ENCODE measurements at places on chromosomes 11 and 22. TPM values are rescaled to one million over a fixed set of nuclear protein-coding genes. Genes with fewer than 3 reads are reported as not detected.

DNA sequence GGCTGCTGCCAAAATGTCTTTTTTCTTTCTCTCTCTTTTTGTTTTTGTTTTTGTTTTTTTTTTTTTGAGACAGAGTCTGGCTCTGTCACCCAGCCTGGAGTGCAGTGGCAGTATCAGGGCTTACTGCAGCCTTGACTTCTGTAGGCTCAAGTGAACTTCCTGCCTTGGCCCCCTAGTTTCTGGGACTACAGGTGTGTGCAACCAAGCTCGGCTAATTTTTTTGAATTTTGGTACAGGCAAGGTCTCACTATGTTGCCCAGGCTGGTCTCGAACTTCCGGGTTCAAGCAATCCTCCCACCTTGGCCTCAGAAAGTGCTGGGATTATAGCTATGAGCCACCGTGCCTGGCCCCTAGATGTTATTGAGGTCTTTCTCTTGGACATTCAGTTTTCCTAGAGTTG lies 2.2 kb upstream of the DDX10 start:
- DNase-seq = no peak

The DHCR7 gene
- total RNA-seq = 25.8 TPM

The ACTN3 gene
- not detected for total RNA-seq

The KRTAP5-10 gene
- not detected for total RNA-seq

The OR52H1 gene
- total RNA-seq = not detected

The HSCB gene
- 11.5 TPM for total RNA-seq

Measured in heart right ventricle (tissue), 16 donors.